ENCODE measurements at places on chromosomes 3 and 15.

DNA sequence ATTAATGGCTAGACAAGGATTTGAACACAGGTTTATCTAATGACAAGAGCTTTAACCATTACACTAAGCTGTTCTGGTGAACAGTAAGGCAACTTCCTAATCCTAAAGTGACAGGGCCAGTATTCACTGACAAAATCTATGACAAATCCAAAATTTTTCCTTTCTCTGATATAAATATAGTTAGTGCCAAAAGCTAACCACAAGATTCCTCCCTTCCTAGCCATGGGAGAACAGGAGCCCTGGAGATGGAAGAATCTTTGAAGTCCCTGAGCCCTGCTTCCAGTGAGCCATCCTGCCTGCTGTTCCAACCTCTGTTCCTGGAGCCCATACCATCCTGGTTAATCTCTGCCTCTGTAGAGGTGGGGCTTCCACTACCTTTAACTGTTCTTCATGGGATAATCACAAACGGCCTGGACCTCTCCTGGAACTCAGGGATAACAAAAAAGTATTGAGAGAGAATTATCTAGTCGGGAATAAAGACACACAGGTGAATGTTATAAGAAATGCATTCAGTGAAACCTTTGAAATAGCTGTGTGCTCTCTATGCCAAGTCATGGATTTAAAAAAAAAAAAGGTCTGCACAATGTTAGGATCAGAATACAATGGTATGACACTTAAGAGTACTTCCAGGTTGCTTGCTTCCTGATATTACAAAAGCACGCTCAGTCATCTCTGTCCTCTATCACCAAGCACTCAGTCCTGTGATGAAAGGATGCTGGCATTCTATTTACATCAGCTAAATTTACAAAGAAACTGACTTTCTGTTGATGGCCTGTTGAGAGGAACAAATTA lies 235.8 kb downstream of the SUCLG2 start:
- no peak overlapping the region for H3K4me3 ChIP-seq
- no peaks in the 10 kb centered on the region for H3K27me3 ChIP-seq
- peaks cover 36% of the 10 kb centered on the region for H3K36me3 ChIP-seq
- no peak for DNase-seq

- no peak overlapping the region for H3K27ac ChIP-seq
- no peaks in the 10 kb centered on the region for H3K36me3 ChIP-seq
- DNase-seq, result no peak
- peak overlapping the region; percentile 50 for H3K4me3 ChIP-seq
- H3K4me1 ChIP-seq, result peaks cover 69% of the 10 kb centered on the region
Observed at GRCh38 chr3:169663951-169664820, 674 bp upstream of the MECOM start.

DNA sequence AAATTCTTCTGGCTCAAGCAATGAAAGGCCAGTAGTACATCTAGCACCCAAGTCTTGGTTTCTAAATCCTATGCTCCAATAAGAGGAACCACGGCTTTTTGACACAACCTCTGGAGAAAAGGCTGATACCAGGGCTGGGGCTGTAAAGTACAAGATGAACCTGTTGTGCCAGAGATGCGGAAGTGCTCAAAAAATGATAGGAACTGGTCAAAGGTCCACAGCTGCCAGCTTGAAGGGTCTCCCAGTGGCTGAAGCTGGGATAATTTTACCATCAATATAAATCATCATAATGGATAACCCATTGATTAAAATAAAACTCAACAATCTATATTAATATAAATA lies 558 bp upstream of the NCEH1 start:
- no peaks in the 10 kb centered on the region for H3K36me3 ChIP-seq
- no peaks in the 10 kb centered on the region for H3K27me3 ChIP-seq
- peak overlapping the region; percentile 78 for H3K4me3 ChIP-seq
- DNase-seq, result no peak

- DNase-seq, result no peak
- H3K4me3 ChIP-seq, result no peak overlapping the region
- no peaks in the 10 kb centered on the region for H3K36me3 ChIP-seq
- H3K4me1 ChIP-seq, result no peaks in the 10 kb centered on the region
- H3K27ac ChIP-seq, result no peak overlapping the region
- no peaks in the 10 kb centered on the region for H3K27me3 ChIP-seq
Observed at GRCh38 chr15:54660356-54660755, 536.4 kb downstream of the RSL24D1 start.

DNA sequence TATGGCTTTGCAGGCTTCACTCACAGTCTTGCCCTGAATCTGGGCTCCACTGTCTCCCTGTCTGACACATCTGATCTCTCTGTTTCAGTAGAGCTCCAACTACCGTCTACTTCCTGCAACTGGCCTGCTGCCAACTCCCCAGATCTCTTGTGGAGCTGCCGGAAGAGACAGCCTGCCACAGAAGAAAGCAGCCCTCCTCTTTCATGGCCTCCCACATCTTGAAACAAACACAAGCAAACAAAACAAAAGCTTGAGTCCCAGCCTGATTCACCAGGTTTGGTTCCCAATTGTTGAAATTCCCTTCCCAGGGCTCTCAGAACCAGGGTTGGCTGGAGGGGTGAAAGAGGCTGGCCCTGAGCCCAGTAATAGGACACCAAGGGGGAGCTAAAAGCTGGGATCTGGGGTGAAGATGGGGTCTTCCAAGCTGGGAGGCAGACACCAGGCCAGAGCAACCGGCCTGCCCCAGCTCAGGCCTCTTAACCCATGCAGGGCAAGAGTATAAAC lies 55.3 kb upstream of the CA12 start:
- peak overlapping the region; percentile 85 for H3K27ac ChIP-seq
- no peaks in the 10 kb centered on the region for H3K36me3 ChIP-seq
- peak; percentile 82 for DNase-seq
- no peak overlapping the region for H3K4me3 ChIP-seq
- H3K4me1 ChIP-seq, result no peaks in the 10 kb centered on the region
- H3K27me3 ChIP-seq, result no peaks in the 10 kb centered on the region

- no peak for DNase-seq
- H3K36me3 ChIP-seq, result no peaks in the 10 kb centered on the region
- H3K4me3 ChIP-seq, result peak overlapping the region; percentile 24
- peaks cover 7% of the 10 kb centered on the region for H3K4me1 ChIP-seq
Observed at GRCh38 chr15:96052572-96053030, 277.9 kb upstream of the NR2F2 start.

- no peak overlapping the region for H3K4me3 ChIP-seq
- H3K27ac ChIP-seq, result no peak overlapping the region
- DNase-seq, result no peak
- no peaks in the 10 kb centered on the region for H3K4me1 ChIP-seq
- no peaks in the 10 kb centered on the region for H3K27me3 ChIP-seq
- H3K36me3 ChIP-seq, result peaks cover 72% of the 10 kb centered on the region
Observed at GRCh38 chr3:171661484-171661883, 148.8 kb downstream of the PLD1 start.

- H3K36me3 ChIP-seq, result no peaks in the 10 kb centered on the region
- H3K4me3 ChIP-seq, result no peak overlapping the region
- DNase-seq, result no peak
- no peak overlapping the region for H3K27ac ChIP-seq
- peaks cover 5% of the 10 kb centered on the region for H3K4me1 ChIP-seq
Observed at GRCh38 chr3:2354702-2355101, 256.0 kb downstream of the CNTN4 start.
